Urothelium cell line (cell line): ENCODE measurements at places on chromosomes 3 and 15.

- no peak for DNase-seq
Measured at GRCh38 chr3:46902188-46902631, 24.7 kb downstream of the PTH1R start.

GRCh38 chr3:32186876-32187275 is 51.6 kb upstream of the CMTM8 start:
- DNase-seq, result no peak

DNA sequence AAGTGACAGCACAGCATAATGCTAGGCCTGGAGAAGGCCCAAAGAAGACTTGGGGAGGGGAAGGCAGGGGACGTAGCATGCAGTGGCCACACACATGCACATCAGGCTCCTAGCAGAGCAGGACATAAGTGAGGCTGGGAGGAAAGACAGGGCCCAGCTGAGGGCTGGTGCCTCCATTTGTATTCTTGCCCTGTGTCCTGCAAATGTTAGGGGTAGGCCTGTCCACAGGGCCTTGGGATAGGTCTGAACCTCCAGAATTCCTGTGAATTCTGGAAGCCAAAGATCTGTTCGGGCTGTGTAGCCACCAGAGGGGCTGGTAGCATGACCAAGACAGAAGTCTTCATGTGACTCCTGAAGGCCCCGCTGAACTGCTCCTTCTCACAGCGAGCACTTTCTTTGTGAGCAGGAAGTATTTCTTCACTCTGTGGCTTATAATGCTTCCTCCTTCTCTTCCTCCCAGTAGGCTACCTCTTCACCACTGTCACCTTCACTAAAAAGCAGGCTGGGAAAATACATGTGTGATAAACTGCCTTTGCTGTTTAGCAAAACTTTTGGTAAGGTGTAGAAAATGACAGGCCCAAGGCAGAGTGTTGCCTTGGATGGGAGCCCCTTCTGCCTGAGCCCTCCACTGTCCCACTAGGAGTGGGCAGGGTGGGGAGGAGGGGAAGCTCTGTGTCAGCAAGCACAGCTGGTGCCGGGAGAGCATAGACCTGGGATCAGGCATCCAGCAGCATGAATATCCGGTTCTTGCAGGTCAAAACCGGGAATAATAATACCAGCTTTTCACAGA is 8.4 kb downstream of the CERS3 start:
- no peak for DNase-seq

DNA sequence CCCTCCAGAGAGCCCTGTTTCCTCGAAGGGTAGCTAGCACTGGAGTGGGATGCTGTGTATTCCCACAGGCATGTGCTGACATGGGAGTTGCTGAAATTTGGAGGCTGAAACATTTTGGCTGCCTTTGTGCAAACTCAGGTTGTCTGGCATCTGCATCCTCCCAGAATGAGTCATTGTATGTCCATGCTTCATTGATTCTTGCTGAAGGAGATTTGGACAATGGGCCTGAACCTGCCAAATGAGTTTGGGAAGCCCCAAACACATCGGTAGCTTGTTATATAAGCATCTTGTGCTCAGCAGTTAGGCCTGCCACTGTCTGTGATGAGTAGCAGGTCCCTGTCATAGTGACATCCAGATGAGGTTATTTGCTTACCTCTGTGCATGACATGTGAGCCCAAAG is 160.0 kb downstream of the IL5RA start:
- DNase-seq, result peak; percentile 23

DNA sequence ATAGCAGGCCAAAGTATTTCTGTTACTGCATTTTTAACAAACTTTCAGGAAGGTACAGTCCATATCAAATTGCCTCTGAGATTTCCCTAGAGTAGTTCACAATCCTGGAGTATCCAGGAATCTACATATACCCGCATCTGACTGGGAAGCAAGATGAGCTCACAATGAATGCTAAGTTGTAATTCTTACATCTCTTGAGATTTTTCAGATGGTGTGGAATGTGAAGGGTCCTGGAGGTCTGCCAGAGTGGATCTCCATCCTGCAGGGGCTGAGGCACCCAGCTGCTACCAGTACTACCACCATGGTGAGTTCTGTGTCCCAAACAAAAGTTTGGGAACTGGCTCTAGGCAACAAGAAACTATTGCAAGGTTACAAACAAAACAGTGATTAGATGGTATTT is 156.7 kb upstream of the CCDC54 start:
- no peak for DNase-seq

DNA sequence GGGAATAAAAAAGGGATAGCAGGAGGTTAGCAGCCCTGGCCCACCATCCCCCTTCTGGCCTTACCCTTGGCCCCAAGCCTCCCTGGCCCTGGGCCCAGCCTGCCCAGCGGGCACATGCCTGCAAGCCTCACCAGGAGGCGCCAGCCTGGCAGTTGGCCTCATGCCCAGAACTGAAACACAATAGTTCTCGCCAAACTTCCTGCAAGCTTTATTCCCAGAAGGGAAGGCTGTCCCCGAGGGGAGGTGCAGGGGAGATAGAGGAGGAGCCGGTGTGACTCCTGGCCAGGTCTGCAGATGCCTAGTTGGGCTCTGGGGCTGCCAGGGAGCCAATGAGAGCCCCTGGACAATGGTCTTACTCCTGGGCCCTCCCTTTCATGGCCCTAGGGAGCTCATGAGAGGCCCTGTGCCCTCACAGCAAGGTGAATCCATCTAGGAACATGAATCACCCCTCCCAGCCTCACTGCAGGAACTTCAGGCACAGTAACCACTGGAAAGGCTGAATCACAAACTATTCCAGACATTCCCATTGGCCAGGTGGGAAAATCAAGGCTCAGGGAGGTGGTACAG is 4.0 kb downstream of the CCDC33 start:
- DNase-seq, result peak; percentile 88

DNA sequence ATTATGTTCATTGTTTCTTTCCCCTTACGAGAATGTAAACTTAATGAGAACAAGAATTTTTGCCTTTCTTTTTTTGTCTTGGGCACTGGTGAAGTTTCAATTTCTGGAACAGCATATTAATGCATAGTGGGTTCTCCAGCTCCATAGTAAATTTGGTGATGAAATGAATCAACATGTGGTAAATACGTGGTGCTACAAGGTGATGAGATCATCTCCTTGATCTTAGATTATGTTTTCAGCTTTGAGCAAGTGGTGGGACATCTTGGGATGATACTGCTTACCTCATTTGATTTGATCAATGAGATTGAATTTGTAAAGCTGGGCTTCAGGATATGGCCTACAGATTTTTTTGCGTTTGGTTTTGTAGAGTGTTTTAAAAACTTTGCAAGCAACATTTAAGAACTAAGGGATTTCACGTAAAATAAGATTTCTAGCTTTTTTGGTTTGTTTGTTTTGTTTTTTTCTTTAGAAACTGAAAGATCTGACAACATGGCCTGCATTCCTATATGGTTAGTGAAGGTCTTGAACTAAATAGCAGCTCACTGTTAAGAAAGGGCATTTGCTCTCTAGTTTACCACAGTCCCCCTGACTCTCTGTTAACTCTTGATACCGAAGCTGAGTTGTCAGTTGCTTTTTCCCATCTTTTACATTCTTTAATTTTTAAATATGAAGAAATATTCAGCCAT is 45.6 kb downstream of the FNDC3B start:
- DNase-seq, result no peak

- no peak for DNase-seq
Measured at GRCh38 chr15:81981908-81982307, 63.9 kb downstream of the MEX3B start.

GRCh38 chr3:66423791-66424190 is 77.0 kb downstream of the LRIG1 start:
- DNase-seq, result no peak

DNA sequence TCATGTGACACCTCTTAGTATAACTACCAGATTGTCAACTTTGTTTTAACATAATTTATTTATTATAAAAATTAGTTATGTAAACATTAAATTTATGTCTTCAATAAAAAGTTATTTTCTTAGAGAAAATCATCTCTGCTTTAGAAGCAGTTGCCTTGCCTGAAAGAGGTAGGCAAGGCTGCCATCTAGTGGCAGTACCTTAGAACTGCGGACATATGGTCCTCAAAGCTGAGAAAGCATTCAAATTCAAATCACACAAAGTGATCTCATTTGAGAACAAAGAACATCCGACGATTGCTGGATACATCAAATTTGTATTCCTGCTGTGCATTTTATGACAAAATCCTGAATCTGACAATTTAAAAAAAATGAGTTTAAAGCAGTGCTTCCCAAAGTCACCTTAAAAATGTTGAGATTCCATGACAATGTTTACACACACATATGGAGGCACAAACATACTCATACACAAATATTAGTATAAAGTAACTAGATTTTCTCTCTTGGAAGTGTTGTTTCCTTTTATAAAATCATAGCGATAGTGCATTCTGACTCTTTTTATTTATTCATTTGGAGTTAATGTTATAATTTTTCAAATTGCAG is 617.4 kb downstream of the CADM2 start:
- peak; percentile 48 for DNase-seq
